Hematopoietic multipotent progenitor cell treated with erythropoietin and hydrocortisone succinate and interleukin-3 and kit ligand, for 15 days (in vitro differentiated cells): ENCODE measurements at places on chromosomes 11 and 22.

GRCh38 chr11:75277211-75277805 is 36.7 kb downstream of the TPBGL start:
- no peak for DNase-seq

- no peak for DNase-seq
These were observed 55.1 kb upstream of the RCE1 start for GRCh38 chr11:66787934-66788758.

GRCh38 chr22:45503816-45504372 is 1.2 kb downstream of the FBLN1 start:
- no peak for DNase-seq

DNA sequence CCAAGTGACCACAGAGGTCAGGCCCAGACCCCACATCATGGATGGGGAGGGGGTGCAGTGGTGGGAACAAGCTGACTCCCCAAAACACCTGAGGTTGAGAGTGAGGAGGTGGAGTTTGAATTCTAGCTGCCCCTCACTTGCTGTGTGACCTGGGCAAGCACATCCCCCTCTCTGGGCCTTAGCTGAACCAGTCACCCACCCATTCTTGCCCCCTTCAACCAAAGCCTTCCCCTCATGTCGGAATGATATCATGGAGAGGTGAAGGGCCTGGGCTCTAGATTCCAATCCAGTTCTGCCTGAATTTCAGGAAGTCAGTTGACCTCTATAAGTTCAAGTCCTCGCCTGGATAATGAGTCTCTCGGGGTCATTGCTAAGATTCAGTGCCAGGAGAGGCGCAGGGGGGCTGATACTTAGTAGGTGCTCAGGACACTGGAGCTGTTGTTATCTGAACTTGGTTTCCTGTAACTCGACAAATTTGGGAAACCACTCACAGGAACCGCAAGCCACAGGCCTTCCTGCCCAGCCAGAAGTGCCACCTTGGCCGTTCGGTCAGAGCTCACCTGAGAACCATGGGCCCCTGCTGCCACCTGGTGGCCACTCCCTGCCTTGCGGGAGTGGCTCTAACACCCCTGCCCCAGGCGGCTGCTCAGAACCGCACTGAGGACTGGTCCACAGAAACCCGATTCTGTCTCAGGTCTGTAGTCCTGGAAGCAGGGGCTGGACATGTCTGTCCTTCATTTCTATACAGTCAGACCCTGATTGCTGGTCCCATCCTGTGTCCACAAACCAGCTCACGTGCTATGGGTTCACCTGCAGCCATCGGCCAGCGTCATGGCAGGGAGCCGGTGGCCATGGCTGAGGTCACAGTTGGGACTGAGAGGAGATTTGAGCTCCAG is 6.9 kb downstream of the CDC42EP1 start:
- DNase-seq, result peak; percentile 74

DNA sequence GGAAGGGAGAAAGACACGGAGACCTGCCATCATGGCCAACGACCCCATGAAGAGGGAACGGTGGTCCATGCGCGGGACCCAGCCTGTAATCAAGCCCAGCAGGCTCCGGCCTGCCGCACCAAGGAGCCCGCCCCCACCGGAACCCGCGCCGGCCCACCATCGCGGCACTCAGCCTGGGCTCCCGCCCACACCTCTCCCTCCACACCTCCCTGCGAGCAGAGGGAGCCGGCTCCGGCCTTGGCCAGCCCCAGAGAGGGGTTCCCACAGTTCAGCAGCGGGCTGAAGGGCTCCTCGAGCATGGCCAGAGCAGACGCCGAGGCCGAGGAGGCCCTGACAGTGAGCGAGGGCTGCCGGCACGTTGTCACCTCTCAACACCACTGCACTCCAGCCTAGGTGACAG is 1302.8 kb upstream of the CNTN5 start:
- DNase-seq, result no peak

GRCh38 chr11:13047884-13048283 is 38.8 kb downstream of the RASSF10 start:
- DNase-seq, result no peak

GRCh38 chr11:104320956-104321355 is 157.0 kb upstream of the PDGFD start:
- no peak for DNase-seq

DNA sequence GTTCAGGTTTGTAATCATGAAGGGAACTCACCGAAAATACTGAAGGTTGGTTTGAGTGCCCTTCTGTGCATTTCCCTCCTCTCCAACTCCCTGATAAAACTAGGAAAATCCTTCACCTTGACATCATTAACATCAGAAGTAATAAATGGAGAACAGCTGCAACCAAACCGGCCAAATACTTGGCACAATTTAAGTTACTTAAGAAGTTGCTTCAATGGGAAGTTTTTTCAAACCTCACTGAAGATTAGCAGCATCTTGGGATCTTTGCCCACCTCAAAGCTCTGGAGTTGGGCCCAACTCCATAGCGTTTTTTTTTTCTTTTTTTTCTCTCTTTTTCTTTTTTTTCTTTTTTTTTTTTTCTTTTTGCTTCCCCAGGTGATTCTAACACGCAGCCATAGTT is 784.8 kb downstream of the KCNA4 start:
- no peak for DNase-seq

- no peak for DNase-seq
These were observed 87.2 kb downstream of the RELT start for GRCh38 chr11:73463359-73463758.

- DNase-seq, result no peak
These were observed 1.2 kb upstream of the MMP10 start for GRCh38 chr11:102781676-102782075.

GRCh38 chr11:31509051-31509428 is 382 bp downstream of the IMMP1L start:
- DNase-seq, result no peak

DNA sequence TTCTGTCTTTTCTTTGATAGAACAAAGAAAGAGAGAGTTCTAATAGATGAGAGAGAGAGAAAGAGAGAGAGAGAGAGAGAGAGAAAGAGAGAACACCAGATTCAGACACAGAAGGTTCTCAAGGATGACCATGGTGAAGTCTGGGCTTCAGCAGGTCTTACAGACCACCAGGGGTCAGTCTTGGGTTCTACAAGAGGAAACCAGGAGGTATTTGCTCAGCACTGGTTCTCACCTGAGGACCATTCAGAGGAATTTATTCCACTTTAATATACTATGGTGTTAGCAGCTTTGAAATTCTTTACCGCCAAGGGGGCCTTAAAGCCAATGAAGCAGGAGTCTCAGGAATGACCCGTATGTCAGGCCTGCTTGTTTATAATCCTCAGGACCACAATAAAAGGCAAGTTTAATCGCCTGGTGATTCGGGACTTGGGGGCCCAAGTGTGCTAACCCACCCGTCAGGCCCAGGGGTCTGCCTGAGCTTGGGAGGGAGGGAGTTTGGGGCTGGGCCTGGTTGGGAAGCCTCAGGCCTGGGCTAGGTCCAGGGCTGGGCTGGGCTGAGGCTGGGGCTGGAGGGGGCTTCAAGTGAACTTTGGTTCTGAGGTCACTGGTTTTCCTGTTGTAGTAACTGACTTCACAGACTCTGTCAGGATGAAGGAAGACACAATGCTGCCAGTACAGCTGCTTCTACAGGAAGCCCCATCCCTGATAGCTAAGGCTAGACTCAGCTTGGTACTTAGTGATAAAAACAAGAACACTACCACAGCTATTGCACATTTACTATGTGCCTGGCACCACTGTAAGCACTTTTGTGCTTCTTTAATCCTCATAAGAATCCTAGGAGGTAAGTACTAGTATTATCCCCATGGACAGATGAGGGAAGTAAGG is 179.2 kb upstream of the ZBED5 start:
- DNase-seq, result peak; percentile 18
